ENCODE measurements at places on chromosomes 5 and 9.

GRCh38 chr5:103434057-103434456 lies 128.5 kb downstream of the NUDT12 start:
- no peak for DNase-seq

GRCh38 chr5:122586351-122586750 lies 188.5 kb upstream of the SNX2 start:
- DNase-seq = no peak

DNA sequence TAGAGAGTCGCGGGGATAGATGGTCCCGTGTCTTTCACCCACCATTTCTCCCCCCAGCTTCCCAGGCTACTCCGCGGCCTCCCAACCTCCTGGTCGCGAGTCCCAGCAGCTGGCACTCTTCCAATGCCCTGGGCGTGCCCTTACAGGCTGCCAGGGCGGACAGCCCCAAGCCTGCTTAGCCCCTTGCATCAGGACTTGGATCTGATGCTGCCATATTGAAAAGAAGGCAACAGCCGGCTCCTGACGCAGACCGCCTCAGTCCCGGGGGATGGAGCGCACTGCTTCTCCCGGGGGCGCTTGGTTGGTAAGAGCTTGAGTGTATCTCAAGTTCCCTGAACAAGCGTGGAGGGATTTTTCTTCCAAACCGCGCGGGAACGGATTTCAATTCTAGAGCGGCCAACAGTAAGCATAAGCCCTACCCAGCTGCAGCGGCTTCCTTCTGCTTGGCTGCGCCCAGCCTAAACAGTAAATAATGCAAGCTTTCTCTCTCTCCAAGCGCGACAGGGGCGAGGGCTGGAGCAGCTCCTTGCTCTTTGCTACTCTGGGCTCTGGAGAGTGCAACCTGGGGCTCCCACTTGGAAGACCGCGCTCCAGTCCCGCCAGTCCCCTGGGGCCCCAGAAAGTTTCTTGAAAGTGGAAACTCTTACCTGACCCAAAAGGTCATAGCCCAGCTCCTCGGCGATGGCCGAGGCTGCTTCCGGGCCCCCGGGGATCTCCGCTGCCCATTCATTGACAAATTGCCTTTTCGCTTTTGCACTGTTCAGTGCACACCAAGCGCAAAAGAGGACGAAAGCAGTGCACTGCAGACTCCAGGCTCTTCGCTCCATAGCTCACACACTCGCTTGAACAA lies 607 bp downstream of the PCSK1 start:
- no peak for DNase-seq

- DNase-seq = no peak
Measured at GRCh38 chr5:28810751-28811136, 1772.4 kb upstream of the CDH9 start.

- DNase-seq = no peak
Measured at GRCh38 chr5:122458278-122458872, 146.3 kb downstream of the SNCAIP start.

DNA sequence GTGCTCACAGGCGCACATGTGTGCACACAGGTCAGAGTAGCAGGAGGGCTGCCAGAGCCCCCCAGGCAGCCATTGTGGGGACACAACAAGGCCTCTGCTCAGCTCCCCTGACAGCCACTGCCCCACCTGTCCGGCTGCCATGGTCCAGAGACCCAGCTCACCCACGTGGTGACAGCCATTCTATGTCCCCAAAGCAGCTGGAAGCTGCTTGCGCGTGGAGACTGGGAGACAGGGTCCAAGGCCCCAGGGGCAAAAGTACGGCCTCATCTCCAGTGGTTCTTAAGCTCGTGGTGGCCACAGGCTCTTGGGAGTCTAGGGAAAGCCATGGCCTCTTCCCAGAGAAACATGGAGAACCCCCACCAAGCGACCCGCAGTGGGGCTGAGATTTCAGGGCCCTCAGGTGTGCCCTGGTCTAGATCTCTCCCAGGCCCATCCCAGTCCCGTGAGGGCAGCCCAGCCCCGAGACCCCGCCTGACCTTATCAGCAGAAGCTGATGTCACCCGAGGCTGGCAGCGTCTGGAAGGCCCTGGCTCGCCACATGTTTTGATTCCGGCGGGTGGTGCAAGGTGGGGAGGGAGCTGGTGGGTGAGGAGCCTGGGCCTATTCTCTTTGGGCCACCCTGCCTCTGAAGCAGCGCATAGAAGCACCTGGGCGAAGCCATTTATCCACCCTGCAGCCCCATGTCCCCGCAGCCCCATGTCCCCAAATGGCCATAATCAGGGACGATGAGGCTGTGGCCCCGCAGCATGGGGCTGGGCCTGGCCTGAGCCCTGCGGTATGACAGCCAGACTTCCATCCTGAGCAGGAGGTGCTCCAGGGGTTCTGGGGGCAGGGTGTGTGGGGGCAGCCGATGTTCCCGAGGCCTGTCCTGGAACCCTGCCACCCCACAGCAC lies 31.7 kb downstream of the GLT6D1 start:
- no peak for DNase-seq

- no peak for DNase-seq
Measured at GRCh38 chr9:89787595-89787994, 182.8 kb downstream of the GADD45G start.

GRCh38 chr9:129761901-129762369 lies 9.1 kb upstream of the PTGES start:
- no peak for DNase-seq

GRCh38 chr5:6448622-6449464 lies at the start of gene UBE2QL1:
UBE2QL1 (plus strand) TSS chr5:6448859; CDS start chr5:6448894, 35 bp downstream.
- no peak for DNase-seq

DNA sequence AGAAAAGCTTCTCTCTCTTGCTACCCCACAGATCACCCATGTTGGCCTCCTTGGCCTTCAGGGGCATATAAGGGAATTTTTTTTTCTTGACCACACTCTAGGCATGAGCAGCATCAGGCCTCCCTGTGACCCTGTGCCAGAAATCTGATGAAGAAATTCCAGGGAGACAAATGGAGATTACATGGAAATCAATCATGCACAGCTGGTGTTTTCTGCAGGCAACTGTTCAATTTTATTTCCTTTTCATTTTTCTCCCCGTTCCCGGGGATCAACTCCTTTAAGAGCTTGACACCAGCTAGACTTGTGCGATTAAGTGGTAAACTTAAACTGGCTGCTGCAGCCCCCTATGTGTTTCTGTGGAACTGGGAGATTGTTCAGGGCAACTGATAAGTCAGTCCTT lies 59.3 kb downstream of the GALNT10 start:
- DNase-seq = no peak

GRCh38 chr5:102771435-102771834 lies 16.3 kb downstream of the PAM start:
- DNase-seq = no peak

Data from omental fat pad (tissue), 4 donors.